ENCODE measurements at places on chromosomes 2 and 18.

GRCh38 chr2:60371219-60371618 is 182.2 kb downstream of the BCL11A start:
- no peak for DNase-seq

DNA sequence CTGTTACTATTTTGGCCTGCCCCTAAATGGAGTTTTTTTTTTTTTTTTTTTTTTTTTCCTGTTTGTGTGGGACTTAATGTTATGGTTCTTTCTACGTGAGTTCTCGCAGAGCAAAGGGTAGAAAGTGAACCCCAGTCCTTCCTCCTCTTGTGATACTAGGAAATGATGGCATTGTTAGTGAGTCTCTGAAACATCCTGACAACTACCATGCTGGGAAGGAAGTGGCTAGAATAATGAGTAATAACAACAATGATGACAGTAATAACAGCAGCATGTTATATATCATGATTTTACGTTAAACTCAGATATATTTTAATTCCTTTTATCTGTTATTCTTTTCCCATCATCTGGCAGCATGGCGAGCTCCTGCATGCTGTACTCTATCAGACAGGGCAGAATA is 216.2 kb upstream of the LINC00305 start:
- DNase-seq = no peak

DNA sequence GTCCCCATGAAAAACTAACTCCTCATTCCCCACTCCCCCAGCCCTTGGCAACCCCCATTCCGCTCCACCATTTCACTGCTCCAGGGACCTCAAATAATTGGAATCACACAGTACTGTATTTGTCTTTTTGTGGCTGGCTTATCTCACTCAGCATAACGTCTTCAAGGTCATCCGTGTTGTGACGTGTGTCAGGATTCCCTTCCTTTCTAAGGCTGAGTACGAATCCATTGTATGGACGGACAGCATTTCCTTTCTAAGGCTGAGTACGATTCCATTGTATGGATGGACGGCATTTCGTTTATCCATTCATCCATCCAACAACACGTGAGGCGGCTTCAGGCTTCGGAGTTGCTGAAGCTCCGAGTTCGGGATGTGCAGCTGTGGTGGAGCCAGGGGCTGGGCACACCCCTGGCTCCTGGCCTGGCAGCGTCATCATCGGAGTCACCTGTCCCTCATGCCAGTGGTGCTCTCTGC is 1.2 kb upstream of the ASB1 start:
- DNase-seq = no peak

DNA sequence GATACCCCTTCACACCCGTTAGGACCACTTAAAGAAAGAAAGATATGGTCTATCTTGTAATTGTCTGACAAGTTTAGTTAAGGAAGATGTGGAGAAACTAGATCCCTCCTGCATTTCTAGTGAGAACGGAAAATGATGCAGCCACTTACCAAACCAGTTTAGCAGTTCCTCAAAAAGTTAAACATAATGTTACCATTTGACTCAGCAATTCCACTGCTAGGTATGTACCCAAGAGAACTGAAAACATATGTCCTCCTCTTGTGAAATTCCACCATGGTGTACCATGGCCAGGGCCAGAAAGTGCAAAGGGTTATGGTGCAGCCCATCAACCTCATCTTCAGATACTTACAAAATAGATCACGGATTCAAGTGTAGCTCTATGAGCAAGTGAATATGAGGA is 79.0 kb upstream of the ID2 start:
- no peak for DNase-seq
